ENCODE measurements at places on chromosomes 2 and 18.

GRCh38 chr2:147614471-147614870, 230.4 kb upstream of the ACVR2A start:
- no peak for DNase-seq

DNA sequence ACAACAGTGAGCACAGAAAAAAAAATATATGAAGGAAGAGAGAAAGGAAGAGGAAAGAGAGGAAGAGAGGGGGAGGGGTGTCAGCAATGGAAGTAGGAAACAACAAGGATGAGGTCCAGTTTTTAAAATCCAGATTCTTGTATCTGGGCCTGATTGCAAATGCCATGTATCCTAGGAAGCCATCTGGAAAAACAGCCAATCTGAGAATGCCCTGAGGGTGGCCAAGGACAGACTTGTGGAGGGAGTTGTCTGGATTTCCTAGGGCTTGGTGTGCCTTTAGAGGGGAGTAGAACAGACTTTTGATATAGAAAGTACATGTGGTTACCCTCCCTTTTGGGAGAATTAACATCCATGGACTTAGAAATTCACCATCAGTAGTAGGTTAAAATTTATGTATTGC, 47.1 kb downstream of the PRKCE start:
- DNase-seq = no peak

GRCh38 chr2:187271825-187272224, 176.2 kb downstream of the CALCRL start:
- no peak for DNase-seq

DNA sequence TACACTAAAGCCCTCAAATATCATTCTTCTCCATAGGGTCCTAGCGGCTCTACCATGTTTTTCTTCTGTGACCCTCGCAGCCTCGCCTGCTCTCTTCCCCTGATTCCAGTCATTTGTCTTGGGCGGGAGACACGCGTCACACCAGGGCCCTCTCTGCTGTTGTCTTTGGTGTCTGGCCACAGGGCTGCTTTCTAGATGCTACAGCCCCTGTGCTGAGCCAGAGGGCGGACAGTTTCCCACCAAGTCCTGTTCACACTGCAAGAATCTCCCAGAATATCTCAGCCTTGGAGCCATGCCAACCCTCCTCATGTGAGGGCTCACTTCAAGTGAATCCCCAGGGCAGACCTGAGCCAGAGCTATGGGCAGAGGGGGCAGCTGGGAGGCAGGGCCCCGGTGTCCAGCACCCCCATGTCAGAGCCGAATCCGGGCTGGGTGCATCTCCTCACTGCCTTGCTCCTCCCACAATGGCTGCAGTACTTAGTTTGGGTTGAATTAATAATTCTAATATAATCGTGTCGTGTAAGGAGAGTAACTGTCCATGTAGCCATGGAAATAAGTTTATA, 42.1 kb downstream of the DIPK1C start:
- DNase-seq = no peak

- DNase-seq = no peak
Measured at GRCh38 chr2:8535821-8536685, 145.8 kb upstream of the ID2 start.

GRCh38 chr2:241234962-241235740, 46.7 kb downstream of the ANO7 start:
- no peak for DNase-seq
